Activated CD4-positive, alpha-beta T cell treated with anti-CD3 and anti-CD28 coated beads, Interleukin-2, Interleukin-4, amounts not matched to agents 100 ng/mL and 50 ng/mL, durations not matched to agents 16 hours and 8 hours (primary cell): ENCODE measurements at places on chromosomes 5 and 9.

- no peak for DNase-seq
Measured at GRCh38 chr5:39433848-39434247, 9.1 kb upstream of the DAB2 start.

DNA sequence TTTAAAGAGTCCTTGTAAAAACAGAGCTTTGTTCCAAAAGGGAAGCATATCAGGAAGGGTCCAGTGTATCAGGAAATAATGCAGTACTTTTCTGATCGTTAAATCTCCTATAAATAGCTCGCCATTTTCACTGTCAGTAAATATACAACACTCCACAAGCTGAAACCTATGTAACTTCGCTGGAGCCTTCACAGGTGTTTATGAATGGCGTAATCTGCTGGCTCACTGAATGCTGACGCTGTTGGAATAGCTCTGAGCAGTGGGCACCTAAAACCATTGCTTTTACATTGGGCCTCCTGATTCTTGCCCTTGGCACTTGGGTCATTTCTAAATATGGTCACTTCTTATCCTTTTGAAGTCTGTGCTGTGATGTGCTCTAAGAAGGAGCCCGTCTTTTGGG is 4.3 kb downstream of the SHC3 start:
- DNase-seq = no peak

GRCh38 chr9:10331157-10331556 is 281.6 kb downstream of the PTPRD start:
- no peak for DNase-seq

DNA sequence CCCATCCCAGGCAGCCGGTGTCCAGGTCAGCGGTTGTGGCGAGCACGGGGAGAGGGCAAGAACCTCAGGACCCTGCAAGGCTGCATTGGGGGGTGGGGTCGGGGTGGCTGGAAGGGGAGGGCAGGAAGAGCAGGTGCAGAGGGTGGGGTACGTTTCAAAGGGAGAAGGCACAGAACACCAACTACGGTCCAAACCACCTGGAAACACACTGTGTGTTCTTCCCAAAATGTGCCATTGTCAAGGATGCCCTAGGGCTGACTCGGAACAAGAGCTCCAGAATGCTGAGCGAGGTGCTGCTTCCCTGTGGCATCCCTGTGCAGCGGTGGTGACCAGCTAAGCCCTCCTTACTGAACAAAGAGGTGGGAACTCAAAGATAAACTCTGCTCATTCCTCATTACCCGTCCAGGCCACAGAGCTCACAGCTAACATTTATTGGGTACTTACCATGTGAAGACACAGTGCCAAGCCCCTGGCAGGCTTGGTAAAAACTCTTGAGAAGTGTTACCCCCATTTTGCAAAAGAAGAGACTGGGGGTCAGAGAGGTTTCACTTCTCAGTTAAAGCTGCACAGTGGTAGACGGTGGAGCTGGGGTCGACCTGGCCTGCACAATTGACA is 153.8 kb downstream of the COL23A1 start:
- DNase-seq = no peak

GRCh38 chr5:127311781-127312525 is 21.4 kb downstream of the MEGF10 start:
- no peak for DNase-seq

- no peak for DNase-seq
Measured at GRCh38 chr5:40909264-40909663, at the start of gene C7. C7 (plus strand) TSS chr5:40909497; CDS start chr5:40909611, 114 bp downstream.

- no peak for DNase-seq
Measured at GRCh38 chr9:8924562-8924961, 1125.0 kb upstream of the DMAC1 start.

DNA sequence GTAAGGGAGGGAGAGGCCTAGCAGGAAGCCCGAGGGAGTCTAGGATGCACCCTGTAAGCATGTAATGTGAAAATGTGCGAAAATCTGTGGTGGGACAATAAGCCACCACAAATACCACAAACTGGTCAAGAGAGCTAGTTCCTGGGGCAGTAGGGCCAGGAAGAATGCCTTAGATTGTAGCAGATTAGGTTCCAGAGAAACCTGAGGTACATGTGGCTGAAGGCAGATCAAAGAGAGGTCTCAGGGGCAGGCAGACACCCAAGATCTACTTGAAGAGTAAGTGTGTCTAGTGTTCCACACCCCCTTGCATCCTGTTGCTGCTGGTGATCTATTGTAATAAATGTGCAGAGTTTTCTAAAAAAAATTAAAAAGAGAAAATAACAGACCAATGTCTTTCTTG is 1677.3 kb upstream of the CDH6 start:
- no peak for DNase-seq

- DNase-seq = no peak
Measured at GRCh38 chr5:53263151-53263550, 153.6 kb upstream of the MOCS2 start.

GRCh38 chr5:66072031-66072430 is 72.1 kb upstream of the SREK1 start:
- peak; percentile 42 for DNase-seq
